ENCODE measurements at places on chromosomes 6 and 20.
A peak's percentile ranks its signal among the peaks of the same experiment; 100 is the strongest.

DNA sequence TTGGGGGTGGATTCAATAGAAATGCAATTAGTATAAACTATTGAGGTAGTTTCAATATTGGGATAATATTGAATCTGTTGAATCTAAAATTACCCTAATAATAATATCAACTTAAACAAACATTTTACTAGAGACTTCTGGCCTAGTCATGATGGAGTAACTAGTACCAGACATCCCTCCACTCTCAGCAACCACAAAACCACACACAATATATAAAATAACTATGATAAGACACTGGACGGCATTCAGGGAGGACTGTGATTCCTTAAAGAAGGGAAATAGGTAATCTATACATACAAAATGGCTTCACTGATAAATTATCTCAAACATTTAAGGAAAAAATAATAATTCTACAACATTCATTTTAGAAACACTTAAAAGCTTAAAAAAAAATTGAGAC is 38.9 kb upstream of the TMEM14A start:
- DNase-seq, result no peak

GRCh38 chr6:16998461-16998860 is 103.4 kb upstream of the STMND1 start:
- DNase-seq, result no peak

DNA sequence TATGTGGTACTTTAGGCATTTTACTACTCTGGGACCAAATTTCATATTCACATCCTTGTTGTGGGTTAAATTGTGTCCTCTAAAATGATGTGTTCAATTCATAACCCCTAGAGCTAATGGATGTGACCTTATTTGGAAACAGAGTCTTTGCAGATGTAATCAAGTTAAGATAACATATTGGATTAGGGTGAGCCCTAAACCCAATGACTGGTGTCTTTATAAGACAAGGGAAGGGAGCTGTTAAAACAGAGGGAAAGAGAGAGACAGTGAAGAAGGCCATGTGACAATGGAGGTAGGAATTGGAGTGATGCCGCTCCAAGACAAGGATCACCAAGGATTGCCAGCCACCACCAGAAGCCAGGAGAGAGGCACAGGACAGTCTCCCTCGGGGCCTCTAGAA is 220.0 kb downstream of the ADGRG6 start:
- no peak for DNase-seq

DNA sequence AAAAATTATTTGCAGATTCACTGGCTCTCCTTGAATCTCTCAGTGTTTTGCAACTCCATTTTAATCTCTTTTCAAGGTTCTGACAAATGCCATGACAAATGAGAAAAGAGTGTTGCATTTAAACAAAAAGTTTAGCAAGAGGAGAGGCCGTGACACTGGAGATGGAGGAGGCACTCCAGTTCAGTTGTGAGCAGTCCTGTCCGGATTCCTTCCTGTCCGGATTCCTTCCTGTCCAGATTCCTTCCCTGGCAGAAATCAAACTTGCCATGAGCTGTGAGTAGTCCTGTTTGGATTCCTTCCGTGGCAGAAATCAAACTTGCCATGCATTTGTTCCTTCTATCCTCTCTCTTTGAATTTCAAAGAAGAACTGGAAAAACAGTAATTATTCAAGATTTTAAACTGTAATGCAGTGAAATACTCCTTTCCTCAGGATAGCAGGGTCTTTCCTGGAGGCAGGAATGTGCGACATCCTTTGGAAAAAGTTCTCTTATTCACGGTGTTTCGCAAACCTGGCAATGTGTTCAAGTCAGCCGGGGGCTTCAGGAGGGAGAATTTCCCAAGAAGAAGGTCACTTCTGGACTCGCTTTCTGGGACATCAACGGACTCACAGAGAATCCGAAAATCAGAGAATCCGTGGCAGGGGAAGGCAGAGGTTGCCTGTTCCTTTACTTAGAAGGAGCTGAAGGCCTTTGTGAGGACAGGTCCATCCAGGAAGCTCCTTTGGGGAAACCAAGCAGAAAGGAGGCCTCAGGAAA is 48.7 kb upstream of the DACT2 start:
- DNase-seq, result no peak

DNA sequence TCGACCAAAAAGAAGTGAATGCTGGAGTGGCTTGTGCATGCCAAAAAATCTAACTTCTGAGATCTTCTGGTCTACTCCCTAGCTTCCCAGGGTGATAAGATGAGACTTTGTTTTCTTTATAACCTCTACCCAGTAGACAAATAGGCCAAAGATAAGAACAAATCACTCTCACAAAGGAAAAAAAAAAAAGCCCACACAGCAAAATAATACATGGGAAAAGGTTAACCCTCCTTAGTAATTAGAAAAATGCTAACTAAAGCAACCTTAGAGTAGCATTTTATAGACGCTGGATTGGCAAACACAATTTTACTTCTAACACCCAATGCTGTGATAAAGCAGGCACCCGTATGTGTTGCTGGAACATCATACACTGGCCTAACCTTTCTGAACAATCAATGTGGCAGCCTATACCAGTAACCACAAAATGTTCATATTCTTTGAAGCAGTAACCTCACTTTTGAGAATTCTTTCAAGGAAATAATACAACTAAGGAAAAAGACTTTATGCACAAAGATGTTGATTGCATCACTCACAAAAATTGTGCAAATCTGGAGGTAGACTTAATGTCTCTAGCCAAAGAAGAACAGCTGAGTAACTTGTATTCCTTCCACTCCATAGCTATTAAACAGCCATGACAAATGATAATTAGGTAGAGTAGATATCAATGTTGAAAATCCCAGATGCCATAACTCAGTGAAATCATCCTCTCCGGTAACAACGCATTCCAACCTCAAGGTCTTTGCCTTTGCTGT is 116.3 kb upstream of the QKI start:
- DNase-seq, result no peak

GRCh38 chr20:37270576-37271420 is 9.2 kb upstream of the GHRH start:
- no peak for DNase-seq

- DNase-seq, result peak; percentile 25
Measured at GRCh38 chr6:3610206-3610605, 141.3 kb downstream of the PXDC1 start.

DNA sequence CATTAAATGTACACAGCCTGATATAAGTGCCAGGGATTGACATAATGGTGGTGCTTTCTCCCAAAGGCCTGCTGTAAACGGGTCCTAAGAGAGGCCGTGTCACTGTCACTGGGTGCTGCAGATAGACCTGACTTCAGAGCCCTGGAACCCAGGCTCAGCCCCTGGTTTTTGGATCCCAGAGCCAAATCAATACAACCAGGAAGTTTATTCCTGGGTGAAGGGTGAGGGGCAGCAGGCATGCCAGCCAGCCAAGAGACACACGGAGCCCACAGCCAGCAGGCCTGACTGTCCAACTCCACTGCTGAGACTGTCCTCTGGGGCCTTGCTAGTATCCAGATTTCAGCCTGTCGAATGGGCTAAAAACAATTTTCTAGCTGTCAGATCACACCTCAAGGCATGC is 12.8 kb upstream of the ARMC12 start:
- DNase-seq, result no peak

- DNase-seq, result no peak
Measured at GRCh38 chr6:29965873-29966601, 23.7 kb downstream of the HLA-A start.

GRCh38 chr6:70668499-70668812 is 773 bp downstream of the SMAP1 start:
- no peak for DNase-seq

GRCh38 chr6:147222160-147222838 is 18.1 kb downstream of the STXBP5 start:
- peak; percentile 20 for DNase-seq

DNA sequence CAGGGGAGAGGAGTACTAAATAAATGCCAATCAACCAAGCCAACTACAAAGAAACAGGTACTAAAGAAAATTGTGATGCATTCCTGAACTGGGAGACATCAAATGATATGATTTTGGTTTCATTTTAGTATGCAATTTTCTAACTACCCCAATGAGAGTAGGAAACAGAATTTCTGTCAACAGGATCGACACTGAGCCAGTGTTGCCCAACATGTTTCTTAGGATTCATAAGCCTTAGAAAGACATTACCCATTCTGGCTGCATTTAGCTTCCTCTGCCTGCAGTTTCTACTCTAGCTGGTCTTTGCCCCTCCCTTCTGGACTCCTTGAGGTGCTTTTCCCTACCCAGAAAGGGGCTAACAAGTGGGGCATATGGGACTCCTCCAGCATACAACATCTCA is 49.8 kb downstream of the KCTD20 start:
- no peak for DNase-seq

DNA sequence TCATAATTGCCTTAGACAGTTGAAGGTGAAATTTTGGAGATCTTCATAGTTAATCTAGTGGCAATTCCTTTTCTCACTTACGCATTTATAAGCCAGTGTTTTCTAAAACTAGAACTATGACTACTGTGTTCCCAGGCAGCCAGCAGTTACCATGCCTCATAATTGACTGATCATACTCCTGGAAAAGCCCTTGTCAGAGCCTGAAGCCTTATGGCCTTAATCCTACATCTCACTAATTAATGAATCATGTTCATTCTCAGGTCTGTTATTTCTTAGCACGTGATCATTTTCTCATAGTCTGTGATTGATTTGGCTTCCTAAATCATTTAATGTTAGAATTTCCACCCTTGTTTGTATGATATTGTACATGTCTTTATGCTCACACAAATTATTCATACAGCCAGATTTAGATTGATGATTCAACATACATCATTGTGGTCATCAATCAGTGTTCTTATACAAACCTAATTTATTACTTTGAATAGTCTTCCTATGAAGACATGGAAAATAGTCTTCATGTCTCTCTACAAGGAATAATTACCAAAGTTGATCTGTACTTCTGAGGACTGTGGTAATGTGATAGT is 132.6 kb upstream of the ASCC3 start:
- no peak for DNase-seq

DNA sequence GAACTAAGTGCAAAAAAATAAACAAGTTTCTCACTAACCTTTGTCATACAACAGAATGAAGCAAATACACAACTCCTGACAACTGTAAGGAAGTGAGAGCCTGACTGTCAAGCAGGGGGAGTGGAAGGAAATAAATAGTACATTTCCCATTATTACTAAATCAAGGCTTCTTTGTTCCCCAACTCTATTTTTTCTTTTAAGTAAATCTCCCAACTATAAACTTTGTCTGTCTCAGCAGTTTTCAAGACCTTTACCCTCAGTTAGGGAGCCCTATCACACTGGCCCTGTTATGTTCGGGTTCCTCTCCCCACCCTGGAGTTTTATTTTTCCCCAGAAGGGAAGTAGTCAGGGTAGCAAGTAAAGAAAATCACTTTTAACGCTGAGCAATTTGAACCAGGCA is 24.1 kb upstream of the IPCEF1 start:
- no peak for DNase-seq

DNA sequence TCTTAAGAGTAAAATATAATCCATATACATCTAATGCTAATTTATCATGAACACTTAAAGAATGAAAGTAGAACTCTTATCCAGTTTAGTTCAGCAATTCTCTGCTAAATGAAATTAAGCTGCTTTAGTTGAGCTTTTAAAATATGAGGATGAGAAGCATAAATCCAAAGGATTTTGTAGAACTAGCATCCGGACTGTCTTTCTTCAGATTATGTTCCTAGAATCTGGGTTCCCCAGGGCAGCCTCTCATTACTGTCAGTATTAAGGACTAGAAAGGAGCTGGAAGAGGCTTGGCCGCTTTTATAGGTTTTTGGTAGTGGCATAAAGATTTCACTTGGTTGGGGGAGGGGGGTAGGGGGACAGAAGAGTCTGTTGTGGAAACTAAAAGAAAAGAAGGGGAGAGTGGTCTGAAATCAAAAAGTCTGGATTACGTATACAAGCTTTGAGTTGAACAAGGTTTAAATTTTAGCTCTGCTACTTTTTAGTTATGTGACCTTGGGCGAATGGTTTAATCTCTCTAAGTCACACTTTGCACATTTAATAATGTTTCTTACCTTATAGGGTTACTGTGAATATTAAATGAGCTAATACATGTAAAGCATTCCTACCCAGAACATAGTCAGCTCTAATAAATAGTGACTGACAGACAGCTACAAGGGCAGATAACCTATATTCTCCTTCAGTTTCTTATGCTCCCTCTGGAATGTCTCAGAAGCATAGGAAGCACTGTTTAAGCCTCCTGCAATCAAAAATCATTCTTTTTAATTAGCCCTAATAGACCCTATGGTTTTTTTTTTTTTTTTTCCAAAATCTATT is 3.7 kb downstream of the SGK1 start:
- no peak for DNase-seq

GRCh38 chr6:9408402-9409117 is 973.2 kb upstream of the SLC35B3 start:
- DNase-seq, result no peak

DNA sequence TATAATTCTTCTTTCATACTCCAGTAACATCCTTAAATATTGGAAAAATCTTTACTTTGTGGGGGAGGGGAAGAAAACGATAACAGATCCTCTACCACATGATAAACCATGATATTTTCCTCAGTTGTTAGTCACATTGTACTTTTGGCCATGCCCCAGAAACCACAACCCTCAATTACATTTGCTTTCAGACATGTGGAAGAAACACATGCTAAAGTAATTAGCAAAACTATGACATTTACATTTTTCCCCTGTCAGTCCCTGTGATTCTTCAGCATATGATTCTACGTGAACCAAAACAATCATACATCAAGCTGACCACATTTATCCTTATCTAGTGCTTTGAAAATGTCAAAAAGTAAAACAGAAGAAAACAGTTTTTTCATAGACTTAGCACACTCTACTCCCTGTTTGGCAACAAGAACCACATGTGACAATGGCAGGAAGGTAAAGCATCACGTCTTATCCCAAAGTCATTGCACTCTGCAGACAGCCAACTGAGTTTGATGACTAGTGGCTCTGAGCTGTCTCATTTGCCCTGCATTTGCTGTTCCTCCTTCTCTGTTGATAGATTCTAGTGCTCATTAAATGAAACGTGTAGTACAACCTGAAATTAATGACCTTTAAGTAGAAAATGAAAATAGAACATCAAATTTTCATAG is 505.8 kb upstream of the MARCKS start:
- no peak for DNase-seq

DNA sequence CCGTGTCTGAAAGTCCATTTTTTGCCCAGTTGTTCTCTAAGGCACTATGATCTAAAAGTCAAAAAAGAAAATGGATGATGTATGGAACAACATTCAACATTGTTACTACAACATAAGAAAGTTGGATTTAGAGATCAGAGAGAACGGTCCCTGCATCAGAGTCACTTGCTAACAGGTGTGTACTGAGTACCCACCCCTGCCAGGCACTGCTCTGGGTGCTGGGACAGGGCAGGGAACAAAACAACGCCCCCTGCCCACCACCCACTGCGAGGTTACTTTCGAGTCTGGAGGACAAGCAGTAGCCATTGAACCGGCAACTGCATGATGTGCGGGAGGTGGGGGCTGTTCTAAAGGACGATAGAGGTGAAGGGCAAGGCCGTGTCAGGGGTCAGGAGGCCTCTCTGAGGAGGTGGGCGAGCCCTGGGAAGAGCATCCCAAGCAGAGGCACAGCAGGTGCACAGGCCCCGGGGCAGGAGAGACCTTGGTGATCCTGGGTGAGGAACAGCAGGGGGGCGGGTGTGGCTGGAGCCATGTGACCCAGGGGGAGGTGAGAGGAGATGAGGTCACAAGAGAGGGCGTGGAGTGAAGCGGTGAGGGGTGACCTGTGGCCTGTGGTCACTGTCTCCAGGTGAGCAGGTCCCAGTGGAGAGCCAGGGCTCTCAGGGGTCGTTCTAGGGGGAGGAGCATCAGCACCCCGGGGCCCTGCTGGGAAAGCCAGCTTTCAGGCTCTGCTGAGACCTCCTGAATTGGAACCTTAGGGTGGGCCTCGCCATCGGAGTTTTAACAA is 197.5 kb upstream of the SULF2 start:
- DNase-seq, result no peak

- no peak for DNase-seq
Measured at GRCh38 chr6:150152891-150153876, 10.3 kb downstream of the PPP1R14C start.

- no peak for DNase-seq
Measured at GRCh38 chr6:145704143-145704781, 31.1 kb downstream of the EPM2A start.

Measured in D341Med (cell line).